Activated CD4-positive, alpha-beta T cell treated with anti-CD3 and anti-CD28 coated beads, Interleukin-2, amount 10 ng/mL, durations not matched to agents 7 days and 5 days (primary cell): ENCODE measurements at places on chromosomes 12 and 14. TPM values are rescaled to one million over a fixed set of nuclear protein-coding genes. Genes with fewer than 3 reads are reported as not detected.

Gene PHETA1
- 0.69 TPM for total RNA-seq

Gene KLRC2
- not detected for total RNA-seq

Gene TAS2R50
- total RNA-seq: 1.1 TPM

Gene PKP2
- not detected for total RNA-seq

Gene KLRD1
- total RNA-seq: not detected

Gene KLRK1
- total RNA-seq: 0.12 TPM

Gene HOXC12
- not detected for total RNA-seq

Gene DLK1
- total RNA-seq: not detected

Gene DPF3
- total RNA-seq: 6.6 TPM

Gene CYP46A1
- total RNA-seq: 0.12 TPM

- DNase-seq: no peak
These were observed 14.9 kb downstream of the LHX5 start for GRCh38 chr12:113456761-113457160.

DNA sequence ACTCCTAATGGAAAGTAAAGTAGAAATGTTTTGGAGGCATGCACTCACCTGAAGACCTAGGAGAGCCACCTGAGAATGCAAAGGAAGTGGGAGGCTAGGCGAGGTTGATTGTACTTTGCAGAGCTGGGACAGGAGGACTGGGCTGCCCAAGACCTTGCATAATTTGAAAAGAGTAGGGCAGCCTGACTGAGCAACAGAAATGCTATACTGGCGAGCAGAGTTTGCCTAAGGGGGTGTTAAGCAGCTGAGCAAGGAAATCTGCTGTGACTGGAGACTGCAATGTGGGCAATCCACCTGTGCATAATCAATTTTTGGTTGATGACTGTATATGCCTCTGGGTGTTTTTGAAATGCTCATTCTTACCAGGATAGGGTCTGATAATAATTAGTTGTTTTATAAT, 834.1 kb downstream of the TRHDE start:
- DNase-seq: no peak

DNA sequence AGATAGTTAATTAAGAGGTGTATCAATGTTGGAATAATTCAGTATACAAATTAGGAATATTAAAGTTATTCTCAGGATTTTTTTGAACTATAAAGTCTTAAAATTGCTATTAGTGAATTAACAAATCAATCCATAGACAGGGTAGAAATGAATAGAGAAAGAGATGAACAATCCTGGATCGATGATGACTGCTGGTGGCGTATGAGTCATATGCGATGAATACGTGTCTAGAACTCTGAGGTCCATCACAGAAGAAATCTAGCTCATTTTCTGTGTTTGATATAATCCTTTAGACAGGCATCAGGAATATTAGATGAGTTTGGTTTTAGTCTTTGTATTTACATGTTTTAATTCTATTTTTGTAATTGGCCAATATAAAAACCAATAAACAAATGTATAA, 85.4 kb upstream of the RTL1 start:
- DNase-seq: no peak

DNA sequence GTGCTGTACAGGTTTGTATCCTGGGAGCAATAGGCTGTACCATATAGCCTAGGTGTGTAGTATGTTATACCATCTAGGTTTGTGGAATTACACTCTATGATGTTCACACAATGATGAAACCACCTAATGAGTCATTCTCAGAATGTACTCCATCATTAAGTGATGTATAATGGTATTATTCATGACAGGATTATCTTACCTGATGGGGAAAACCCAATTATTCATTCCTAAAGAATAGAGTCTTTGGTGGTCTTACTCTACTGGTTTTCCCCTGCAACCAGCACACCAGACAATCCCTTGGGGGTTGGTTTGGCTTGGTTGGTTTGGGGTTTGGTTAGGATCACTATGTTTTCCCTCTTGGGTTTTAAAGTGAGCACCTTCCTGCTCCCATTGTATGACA, 12.6 kb upstream of the OR10P1 start:
- no peak for DNase-seq

DNA sequence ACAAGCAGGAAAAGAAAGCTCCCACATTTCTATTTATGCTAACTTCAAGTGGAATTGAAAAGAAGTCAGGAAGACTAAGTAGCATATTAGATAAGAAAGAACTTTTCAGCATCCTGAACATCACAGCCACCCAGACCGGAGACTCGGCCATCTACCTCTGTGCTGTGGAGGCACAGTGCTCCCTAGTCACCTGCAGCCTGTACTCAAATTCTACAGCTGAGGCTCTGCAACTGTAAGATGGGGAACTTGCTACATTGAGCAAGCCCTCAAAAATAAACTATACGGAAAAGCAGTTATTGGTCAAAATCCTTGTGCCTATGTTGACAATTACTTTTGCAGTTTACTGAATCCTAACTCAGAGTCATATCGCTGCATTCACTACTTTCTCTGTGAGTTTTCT, 361.9 kb downstream of the DAD1 start:
- DNase-seq: no peak

GRCh38 chr12:64792128-64792527, 32.3 kb upstream of the TBC1D30 start:
- DNase-seq: no peak
